Activated naive CD4-positive, alpha-beta T cell treated with anti-CD3 and anti-CD28 coated beads, Interleukin-2, amount 50 U/mL, for 72 hours (primary cell): ENCODE measurements at places on chromosomes 2 and 18.
A peak's percentile ranks its signal among the peaks of the same experiment; 100 is the strongest.

DNA sequence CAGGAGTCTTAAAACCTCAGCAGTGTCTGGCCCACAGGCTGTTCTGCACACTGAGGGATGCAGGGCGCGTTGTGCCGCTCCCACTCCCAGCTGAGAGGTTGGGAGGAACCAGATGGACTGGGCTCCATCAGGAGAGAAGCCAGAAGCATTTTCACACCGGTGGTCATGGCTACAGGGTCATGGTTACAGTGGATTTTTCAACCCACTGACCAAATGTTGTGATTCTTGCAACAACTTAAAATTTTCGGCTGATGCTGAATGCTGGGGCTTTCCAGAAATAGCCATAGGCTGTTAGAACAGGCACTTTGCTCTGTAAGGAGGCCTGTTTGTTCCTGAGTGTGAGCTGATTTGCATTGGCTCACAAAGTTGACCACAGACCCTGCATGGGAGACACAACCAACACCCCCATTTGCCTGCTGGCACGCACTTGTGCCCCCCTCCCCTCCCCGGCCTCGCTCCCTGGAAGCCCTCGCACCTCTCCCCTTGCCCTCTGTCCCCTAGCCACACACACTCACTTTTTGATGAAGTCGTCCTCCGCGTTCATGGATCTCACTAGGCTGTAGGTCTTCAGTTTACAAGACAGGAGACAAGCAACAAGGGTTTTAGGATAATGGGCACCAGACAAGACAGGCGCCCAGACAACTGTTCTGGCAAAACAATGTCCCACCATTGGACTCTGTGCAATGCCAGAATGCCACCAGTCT lies 3.4 kb downstream of the LPIN1 start:
- no peak for DNase-seq

DNA sequence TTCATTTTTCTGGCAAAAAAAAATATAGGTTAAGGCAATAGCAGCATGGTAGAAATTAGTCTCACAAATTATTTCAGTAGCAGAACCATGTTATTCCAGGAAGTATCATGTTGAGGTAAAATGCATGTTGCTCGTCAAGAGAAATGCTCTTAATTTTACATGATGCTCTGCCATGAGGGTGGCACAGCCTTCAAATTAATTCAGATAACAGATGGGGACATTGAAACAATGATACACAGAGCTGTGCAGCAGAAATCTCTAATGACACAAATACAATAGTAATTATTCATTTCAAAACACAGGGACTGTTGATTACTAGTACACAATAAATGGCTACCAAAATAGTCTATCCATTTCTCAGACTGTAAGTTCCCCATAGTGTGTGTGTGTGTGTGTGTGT lies 24.8 kb downstream of the GAREM1 start:
- DNase-seq: no peak

DNA sequence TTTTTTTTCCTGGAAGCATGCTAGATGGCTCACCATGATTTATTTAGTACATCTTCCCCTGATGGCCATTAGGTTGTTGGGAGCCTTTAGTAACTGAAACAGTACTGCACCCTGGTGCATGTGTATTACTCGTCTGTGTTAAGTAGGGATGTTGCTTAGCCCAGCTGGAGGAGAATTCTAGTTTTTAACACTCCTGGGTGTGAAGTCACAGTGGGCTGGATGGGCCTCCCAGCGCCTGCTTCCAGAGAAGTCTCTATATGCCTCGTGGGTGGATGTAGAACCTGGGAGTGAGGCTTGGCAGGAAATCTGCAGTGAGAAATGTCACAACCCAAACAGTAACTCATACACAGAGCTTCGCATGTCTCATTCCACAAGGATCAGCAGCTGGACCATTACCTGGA lies 28.9 kb upstream of the NT5DC4 start:
- no peak for DNase-seq

DNA sequence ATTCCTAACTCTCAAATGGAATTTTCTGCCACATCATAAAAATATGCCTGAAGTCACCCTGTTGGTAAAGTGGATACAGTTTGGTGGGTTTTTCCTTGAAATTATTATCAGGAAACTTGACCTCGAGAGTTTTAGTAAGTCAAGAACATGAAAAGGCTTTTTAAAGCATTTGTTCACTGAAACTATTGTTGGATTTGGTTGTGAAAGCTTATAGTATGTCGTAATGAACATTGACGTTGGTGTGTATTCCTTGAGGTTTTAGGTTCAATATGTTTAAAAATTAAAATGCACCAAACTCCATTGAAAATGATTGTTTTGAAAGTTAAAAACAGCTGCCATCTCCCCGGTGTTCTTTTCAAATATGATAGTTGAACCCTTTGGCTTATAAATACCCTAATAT lies 30.8 kb downstream of the AOX1 start:
- DNase-seq: no peak

DNA sequence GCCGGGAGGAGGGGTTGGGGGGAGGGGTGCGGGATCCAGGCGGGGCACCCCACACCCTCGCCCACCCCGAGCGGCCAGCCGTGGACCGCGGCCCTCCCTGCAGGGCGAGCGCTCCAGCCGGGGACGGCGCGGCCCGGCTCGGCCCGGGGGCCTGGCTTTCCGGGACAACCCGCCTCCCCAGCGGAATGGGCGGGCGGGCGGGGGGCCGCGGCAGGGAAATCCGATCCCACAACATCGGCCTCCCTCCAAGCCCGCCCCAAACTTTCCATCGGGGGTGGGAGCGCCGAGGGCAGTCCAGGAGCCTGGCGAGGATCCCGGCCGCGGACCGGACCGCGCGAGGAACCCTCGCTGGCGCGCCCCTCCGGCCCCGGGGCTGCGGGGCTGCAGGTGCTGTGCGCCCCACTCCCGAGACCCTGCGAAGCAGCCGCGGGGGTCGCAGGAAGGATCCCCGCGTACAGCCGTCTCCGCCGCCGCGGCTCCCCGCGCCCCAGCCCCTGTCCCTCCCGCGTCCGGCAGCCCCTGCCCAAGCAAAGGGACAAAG lies 529 bp downstream of the SEMA4C start:
- DNase-seq: no peak

DNA sequence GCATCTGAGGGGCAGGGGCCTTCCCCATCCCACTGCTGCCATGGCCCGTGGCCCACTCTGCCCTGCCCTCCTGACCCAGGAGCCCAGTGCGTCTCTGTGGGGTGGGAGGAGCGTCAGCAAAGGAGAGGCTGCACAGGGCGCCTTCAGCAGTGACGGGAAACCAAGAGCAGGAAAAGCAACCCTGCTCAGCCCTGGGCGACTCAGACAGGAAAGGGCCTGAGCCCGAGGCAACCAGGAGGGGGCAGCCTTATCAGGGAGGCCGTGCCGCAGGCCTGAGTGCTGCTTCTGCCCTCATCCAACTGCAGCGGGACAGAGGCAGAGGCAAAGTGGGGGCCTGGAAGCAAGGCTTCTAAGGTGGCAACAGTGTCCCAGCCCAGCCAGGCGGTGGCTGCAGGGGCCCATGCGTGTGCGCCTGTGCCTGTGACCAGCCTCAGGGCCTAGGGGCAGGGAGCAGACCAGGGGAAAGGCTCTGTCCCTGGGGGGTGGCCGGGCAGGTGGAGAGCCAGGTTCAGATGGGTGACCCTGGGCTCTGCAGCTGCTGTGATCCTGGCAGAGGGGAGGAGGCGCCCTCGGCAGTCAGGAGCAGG lies 23.3 kb upstream of the ALPI start:
- DNase-seq: no peak

- DNase-seq: no peak
These were observed 28.0 kb downstream of the DIPK1C start for GRCh38 chr18:74429096-74429495.

- no peak for DNase-seq
These were observed 22.7 kb downstream of the FARP2 start for GRCh38 chr2:241378816-241379215.

DNA sequence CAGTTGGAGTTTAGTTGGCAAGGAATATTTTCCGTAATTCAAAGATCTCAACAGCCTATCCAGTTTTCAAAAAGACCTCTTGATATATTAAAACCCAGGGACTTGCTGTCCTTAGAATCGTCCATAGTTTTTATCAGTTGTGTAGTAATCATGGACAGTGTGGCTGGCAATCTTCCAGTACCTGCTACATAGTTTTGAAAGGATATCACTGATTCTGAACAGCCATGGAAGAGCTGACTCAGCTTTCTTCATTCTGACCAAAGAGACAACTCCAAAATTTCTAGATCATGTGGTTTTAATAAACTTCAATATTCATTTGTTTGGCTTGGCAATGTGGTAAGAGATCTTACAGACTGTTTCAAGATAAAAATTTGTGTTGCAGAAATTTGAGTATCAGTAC lies 616.7 kb downstream of the TDRD15 start:
- no peak for DNase-seq

DNA sequence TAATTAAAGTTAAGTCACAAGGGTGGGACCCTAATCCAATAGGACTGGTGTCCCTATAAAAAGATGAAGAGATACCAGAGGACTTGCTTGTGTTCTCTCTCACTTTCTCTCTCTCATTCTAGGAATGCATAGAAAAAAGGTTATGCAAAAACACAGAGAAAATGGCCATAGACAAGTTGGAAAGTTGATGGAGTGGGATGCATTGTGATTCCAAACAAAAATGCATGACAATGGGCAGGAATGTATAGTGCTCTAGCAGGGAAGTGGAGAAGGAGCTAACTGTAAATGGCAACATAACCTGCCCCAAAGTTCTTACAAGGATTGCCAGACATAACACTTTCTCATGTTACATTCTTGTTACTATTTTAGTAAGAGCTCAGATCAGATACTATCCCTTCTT lies 301.6 kb upstream of the LRATD1 start:
- DNase-seq: no peak

DNA sequence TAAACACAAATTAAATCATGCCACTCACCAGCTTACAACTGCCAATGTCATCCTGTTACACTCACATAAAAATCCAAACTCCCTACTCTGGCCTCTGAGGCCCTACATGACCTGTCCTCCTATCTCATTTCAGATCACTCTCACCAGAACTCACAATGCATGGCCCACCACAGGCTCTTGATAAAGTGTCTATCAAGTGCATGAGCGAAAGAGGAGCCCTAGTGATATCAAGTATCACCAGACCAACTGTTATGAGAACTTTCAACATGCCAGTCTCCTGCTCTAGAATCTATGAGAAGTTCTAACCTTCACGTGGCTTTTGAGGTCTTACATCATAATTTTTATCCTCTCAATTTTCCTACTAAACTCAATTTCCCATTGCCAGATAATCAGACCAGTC lies 76.4 kb upstream of the CD226 start:
- no peak for DNase-seq

DNA sequence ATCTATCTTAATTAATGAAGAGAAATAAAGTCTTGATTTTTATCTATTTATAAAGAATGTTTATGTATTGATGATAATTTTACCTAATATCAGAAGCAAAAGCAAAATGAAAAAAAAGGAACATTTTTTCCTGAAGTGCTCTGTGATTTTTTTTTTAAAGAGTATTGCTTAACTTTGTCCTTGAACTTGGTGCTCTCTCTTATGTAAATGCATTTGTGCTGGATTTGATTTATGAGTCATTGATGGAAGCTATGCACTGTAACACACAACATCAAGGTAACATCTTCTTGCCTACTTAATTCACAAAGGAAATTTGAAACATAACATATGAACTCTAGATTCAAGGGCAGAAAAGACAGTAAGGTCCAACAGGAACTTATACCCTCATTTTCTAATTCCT lies 312.9 kb upstream of the CDH19 start:
- DNase-seq: no peak

GRCh38 chr2:136126021-136126420 lies 8.1 kb upstream of the CXCR4 start:
- DNase-seq: no peak

- DNase-seq: no peak
These were observed 105.5 kb upstream of the ASB18 start for GRCh38 chr2:236369661-236370062.

DNA sequence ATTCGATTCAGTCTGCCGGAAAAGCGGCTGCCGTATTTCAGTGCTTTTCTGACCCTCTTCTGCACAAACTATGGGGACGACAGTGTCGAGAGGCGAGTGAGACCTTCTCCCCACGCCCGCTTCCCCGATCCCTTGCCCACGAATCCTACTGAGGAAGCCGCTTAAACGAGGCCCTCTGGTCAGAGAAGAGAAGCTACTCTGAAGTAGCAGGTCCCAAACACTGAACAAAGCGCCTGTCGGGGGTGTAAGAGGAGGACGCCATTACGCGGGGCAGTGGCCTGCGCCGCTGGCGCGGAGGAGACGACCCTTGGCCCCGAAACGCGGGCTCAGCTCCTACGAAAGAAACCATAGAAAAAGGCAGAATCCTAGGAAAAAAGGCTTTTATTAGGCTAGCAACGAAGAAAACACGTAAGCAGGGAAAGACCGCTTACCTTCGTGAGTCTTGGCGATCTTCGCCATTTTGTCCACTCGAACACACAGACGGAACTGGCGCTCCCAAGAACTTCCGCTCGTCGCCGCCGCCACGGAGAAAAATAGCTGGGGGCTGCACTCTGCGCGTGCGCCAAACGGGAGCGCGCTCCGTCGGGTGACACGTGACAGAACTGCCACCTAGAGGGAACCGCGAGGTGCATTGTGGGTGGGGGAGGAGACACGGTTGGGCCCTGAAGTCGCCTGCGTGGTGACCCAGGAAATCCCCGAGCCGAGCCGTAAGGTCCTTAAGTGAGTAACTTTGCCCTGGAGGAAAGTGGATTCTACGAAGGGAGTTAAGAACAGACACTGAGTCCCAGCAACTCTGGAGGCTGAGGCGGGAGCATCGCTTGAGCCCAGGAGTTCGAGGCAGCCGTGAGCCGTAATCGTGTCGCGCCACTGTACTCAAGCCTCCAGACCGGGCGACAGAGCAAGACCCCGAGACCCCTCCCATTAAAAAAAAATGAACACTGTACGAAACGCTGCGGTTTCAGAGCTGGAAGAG lies at the start of gene SF3B1:
SF3B1 (minus strand) TSS at position 488 of the 973 bp plus-strand sequence; CDS start at position 459, 29 bp downstream.
- peak; percentile 99 for DNase-seq

- no peak for DNase-seq
These were observed 33.8 kb downstream of the NPC1 start for GRCh38 chr18:23552505-23552904.

DNA sequence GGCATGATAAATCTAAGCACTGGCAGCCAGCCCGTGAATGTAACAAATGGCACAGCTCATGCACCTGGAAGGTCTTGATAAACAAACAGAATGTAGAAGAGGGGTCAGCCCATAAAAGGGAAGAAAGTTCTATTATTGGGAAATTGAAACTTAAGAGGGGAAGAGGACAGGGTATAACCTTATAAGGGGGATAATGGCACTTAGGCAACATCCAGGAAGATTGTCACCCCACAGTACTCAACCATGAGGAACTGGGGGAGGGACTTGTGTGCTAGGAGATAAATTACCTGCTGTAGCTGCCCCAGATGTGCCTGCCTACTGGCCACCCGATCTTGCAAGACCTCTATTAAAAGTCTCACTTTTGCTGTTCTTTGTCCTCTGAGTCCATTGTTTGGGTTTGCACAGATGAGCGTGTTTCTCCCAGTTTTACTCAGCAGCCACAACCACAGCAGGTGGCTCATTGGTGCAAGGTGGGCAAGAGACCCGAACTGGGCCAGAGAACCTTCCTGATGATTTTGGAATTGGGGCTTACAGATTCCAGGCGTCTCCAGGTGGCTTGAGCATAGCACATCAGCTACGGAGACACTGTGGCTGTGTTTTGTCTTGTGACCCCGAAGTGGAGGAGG lies 79.0 kb upstream of the TAF1B start:
- DNase-seq: no peak

- no peak for DNase-seq
These were observed 120.8 kb downstream of the BABAM2 start for GRCh38 chr2:28011322-28011737.

GRCh38 chr18:74292541-74292858 lies 737 bp upstream of the CYB5A start:
- DNase-seq: no peak
